Melanocyte of skin (primary cell): ENCODE measurements at places on chromosomes 11 and 22. TPM values are rescaled to one million over a fixed set of nuclear protein-coding genes. Genes with fewer than 3 reads are reported as not detected.

Gene UPB1
- total RNA-seq: not detected in 2 replicates

Gene NPAS4
- total RNA-seq: not detected in 2 replicates

Gene CALCB
- total RNA-seq: under 0.01 TPM in 1 of 2 replicates, not detected in the other

Gene MRGPRX3
- 0.31 TPM in 1 of 2 replicates, not detected in the other for total RNA-seq

Gene ZFTA
- 8.6 and 12.7 TPM in 2 replicates for total RNA-seq

Gene CCDC73
- total RNA-seq: not detected in 2 replicates

Gene CST6
- not detected in 2 replicates for total RNA-seq

Gene PRG3
- not detected in 2 replicates for total RNA-seq

Gene C11orf65
- 0.33 and 0.46 TPM in 2 replicates for total RNA-seq

Gene BACE1
- 16.4 and 16.5 TPM in 2 replicates for total RNA-seq
